ENCODE measurements at places on chromosomes 11 and 22. TPM values are rescaled to one million over a fixed set of nuclear protein-coding genes. Genes with fewer than 3 reads are reported as not detected.

- no peak for DNase-seq
Observed at GRCh38 chr22:28429711-28430110, 249.9 kb downstream of the TTC28 start.

DNA sequence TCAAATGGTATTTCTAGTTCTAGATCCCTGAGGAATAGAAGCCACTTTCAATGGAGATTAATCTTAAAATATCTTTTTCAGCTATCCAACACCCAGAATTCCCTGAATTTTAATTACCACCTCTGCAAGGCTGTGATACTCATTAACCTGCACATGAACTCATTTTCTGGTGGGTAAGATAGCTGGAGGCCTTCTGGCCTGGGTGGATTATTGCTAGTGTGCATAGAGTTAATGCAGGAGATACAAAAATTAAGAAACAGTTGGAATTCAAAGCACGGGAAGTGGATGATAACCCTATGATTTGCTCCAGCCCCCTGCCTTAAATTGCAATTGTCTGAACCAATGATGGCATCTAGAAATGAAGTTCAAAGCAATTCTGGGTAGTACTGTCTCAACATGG lies 115.0 kb downstream of the ATG16L2 start:
- no peak for DNase-seq

DNA sequence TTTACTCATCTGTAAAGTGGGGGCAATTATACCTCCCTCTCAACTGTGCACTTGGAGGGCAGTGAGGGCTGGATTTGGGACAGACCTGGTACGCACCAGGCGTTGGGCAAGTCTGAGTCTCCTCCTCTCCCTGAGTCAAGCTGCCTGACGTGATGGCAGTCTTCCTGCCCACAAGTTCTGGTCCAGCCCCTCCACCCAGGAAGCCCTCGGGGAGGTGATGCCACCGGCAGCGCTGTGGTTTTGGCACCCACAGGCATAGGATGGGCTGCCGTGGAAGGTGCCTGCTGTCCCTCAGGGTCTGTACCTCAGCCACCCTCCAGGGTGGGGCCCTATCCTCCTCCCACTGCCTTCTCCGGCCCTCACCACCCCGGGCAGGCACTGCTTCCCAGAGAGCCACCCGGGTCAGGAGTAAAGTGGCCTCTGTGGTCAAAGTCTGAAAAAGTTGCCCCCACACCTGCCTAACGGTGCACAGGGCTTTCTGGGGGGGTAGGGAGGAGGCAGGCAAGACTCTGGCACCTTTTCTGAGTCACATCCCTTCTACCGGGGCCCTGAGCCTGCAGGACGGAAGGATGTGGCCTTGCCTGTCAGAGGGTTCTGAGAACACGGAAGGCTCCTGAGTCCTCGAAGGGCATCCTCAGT lies 6.5 kb upstream of the APOBEC3H start:
- no peak for DNase-seq

GRCh38 chr11:65297026-65297672 lies 17.5 kb upstream of the CDC42EP2 start:
- no peak for DNase-seq

GRCh38 chr11:69551963-69552362 lies 70.5 kb downstream of the LINC01488 start:
- no peak for DNase-seq

DNA sequence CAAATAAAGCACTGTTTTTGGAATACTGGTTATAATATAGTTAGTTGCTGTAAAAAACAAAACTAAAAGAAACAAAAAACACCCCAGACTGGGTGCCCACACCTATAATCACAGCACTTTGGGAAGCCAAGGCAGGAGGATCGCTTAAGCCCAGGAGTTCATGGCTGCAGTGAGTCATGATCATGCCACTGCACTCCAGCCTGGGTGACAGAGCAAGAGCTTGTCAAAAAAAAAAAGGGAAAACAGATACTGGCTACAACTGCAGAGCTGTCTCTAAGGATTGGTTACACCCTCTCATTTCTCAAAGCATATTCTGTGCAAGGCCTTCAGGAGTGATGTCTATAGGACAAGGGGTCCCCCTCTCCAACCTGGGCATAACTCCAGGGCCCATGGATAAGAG lies 14.6 kb upstream of the STK33 start:
- DNase-seq: no peak

DNA sequence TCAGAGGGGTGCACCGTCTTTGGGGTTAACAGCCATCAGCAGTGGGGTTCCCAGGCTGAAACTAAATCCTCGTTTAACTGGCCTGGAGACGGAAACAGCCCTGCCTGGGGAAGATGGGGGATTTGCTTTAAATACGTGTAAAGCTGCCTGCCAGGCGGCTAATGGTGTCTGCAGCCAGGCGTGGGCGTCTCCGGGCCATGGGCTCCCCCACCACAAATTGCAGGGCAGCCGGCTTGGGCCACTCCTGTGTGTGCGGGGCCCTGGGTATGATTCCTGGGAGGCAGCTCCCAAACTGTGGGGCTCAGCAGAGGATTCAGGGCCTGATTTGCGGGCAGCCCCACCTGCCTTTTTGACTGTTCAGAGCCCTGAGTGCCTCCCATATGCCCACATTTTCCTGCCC lies 110.5 kb downstream of the KCNQ1 start:
- no peak for DNase-seq

DNA sequence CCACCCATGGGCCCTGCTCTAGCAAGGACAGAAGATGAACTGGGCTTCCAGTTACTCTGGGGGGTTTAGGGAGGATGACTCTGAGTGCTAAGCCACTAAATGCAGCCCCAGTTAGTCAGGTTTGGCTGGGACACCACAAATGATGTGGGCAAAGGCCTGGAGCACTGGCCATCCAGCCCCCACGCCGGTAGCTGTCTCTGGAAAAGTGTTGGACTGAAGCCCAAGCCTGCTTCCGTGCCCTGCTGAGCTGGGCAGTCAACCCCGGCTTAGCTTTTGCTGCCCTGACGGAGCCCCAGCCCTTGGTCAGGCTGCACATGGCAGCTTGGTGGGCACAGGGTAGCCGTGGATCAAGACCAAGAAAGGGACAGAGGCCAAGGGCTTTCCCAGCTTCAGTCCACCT lies 5.7 kb upstream of the GSTP1 start:
- no peak for DNase-seq

GRCh38 chr22:48785792-48786678 lies 1041.6 kb downstream of the BRD1 start:
- no peak for DNase-seq

The TBX1 gene
- total RNA-seq: not detected

Data from neural progenitor cell (in vitro differentiated cells).